ENCODE measurements at places on chromosomes 5 and 9.

DNA sequence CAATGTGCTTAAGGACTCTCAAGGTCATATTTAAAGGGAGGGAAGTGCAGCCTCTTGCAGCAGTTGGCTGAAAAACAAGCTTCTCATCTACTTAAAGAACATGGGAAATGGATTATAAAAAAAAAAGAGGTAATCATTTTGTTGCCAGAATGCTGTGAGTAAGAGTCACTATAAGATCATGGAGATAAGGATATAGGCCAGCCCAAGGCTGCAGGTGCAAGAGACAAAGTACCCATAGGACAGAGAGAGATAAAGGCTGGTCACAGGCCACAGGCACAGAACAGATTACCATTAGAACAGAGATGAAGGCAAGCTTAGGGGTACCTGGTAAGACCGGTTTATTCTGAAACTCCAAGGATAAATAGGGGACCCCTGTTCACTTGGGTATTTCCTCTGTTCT lies 70.5 kb downstream of the CDKN2A start:
- DNase-seq = no peak

DNA sequence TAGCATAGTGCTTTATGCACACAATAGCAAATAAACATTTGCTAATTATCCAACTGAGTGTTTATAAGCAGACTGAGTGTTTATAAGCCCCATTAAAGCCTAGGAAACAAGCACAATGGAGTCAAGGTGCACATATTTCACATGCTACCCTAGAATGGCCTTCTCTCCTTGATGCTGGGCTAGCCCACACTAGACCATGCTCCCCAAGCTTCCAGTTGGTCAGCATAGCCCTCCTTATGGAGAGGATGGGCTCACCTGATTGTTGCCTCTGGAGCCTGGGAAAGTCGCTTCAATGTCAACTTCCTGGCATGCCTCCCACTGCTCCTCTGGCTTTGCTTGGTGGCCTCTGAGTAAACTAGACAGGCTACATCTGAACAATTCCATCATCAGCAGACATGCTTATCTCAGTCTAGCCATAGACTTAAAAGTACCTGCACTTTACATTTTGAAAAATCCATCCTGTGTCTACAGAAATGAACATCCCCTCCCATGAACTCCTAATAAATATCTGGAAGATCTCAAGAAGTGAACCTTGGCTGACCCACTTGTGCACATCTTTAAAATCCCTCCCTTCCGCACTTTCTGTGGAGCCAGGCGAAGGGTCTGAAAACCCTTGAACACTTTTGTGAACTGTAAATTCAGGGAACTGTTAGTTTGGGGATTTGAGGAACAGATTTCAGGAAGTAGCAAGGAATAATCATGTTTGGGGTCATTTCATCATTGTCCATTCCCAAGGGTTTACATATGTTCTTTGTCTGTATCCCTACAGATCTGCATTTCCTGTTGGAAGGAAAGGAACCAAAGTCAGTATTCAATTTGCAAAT lies 486.6 kb downstream of the ARHGEF28 start:
- DNase-seq = no peak

GRCh38 chr5:171702135-171702770 lies 83.4 kb upstream of the SMIM23 start:
- DNase-seq = no peak

- DNase-seq = no peak
These were observed 34.6 kb downstream of the C5orf15 start for GRCh38 chr5:133933670-133934295.

DNA sequence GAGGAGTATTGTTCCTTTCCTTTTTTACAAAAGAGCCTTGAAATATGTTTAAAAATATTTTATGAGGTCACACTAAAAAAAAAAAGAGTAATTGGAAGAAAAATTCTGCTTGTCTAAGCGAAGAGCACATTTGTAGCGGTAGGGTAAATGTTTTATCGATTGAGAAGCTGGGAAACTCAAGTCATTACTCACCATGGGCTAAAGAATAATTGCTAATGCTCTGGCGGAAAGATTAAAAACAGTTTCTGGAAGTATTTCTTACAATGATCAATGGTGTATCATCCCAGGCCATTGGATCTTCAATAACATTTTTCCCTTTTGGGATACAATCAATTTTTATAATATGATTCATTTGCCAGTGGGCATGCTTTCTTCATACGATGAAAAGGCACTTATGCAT lies 450.0 kb downstream of the RASEF start:
- DNase-seq = no peak

DNA sequence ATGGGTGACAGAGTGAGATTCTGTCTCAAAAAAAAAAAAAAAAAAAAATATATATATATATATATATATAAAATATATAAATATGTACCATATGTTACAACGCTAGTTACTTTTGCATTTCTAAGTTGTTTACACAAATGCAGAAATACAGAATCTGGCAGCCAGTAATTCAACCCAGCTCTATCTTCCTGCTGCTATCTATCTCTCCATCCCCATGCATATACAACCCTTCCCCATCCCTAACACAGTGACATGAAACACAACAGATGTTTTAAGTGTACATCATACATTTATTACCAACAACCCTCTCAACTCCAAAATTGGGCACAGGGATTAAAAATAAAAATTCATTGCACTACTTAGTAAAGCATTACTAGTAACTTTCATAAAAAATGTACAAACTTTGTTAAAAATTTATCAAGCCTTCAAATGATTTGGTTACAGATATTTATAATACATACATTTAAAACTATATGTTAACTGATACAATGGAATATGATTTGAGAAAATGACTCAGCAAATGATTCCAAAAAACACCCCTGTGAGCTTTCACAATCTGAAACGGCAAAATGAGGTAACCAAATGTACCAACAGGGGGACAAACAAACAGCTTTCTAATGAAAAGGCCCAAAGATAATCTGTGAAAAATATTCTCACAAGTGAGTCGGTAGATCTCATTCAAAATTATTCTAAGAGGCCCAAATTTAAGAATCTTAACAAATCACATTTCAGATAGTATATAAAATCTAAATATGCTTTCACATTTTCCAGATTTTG lies 63.8 kb downstream of the RNF38 start:
- no peak for DNase-seq

- no peak for DNase-seq
These were observed 105.5 kb upstream of the SIMC1 start for GRCh38 chr5:176132471-176133288.

DNA sequence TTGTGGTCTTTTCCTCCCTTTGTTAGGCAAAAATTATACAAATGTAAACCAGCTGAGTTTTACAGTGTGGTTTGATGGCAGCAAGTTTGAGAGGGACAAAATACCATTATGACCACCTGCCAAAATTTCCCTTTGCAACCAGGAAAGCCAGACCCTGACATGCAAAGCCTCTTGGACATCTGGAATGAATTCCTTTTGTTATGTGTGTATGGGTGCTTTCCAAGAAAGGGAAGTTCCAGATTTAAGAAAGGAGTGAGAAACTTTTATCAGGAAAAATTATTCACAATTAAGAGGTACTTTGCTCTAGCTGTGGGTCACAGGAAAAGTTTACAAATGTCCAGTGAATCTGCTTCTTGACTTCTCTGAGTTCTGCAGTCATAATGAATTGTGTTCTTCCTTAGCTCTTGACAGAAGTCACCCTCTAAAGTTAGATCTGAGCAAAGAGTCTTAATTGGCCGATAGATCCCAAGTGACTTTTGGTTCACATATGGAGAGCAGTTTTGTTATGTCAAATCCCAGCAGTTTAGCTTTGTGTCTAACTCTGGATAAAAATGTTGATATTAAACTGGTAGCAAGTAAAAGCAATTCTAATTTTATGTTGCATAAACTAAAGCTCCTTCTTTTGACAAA lies 295.9 kb upstream of the ZNF608 start:
- no peak for DNase-seq
